ENCODE measurements at places on chromosomes 3 and 15.

- DNase-seq = no peak
Measured at GRCh38 chr3:10627884-10628572, 122.6 kb upstream of the ATP2B2 start.

GRCh38 chr15:69749797-69750196 is 297.2 kb downstream of the RPLP1 start:
- DNase-seq = no peak

GRCh38 chr15:61195116-61196002 is 33.7 kb downstream of the RORA start:
- DNase-seq = no peak

DNA sequence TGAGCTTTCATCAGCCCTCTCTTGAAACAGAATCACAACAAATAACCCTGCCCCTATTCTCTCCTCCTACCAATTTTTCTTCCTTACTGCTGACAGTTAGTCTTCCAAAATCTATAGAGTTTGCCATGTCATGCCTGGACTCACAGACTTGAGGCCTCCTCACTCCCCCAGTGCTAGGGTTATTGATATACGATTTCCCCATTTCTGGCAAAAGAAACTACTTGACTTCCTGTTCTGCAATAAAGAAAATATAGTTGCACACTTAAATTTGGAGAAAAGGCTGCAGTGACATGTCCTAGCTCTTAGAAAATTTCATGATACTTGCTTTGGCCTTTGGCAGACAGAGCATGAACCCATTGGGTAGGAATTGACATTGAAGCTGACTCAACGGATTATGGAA is 75.9 kb downstream of the CYP19A1 start:
- DNase-seq = no peak

DNA sequence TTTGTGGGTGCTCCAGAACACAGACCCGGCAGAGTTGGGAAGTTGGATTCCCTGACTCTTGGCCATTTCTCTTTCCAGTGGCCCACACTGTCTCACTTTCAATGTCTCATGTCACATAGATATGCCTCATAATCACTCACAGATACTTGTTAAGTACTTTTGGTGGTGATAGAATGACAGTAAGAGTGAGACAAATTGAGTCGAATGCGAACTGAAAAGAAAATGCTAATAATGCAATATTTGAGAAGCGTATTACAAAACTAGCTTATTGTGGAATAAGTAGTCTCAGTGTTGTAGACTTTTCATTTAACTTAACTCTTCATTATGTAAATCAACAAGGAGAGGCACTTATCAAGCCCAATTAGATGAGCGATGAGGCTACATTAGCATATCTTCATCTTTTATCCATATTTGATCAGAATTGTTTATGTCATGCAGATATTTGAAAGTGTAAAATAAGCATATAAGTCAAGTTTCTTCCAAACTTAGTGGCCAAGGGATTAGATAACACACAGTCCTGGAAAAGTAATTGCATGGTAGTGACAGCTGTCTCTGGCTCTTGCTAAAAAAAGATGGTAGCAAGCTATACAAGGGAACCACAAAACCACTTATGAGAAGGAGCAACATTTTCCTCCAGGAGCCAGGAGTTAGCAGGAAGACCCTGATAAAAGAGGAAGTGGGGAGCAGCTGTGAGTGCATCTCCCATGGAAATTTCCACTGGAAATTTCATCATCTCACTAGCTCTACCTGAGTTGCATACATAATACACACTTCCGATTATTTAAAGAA is 243.6 kb downstream of the ARRDC4 start:
- DNase-seq = no peak

- no peak for DNase-seq
Measured at GRCh38 chr15:74062671-74063070, 19.7 kb downstream of the GOLGA6A start.

- DNase-seq = no peak
Measured at GRCh38 chr15:78417754-78418630, 20.0 kb upstream of the IREB2 start.

DNA sequence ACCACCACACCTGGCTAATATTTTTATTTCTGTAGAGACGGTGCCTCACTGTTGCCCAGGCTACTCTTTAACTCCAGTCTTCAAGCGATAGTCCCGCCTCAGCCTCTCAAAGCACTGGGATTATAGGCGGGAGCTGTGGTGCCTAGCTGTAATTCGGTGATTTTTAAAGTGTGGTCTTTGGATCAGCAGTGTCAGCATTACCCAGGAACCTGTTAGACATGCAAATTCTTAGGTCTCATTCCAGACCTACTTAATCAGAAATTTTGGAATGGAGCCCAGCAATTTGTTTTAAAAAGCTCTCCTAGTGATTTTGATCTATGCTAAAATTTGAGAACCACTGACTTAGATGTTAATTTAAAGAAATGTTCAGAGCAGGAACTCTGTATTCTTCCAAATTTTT is 51.9 kb downstream of the GOLM2 start:
- no peak for DNase-seq

- DNase-seq = no peak
Measured at GRCh38 chr3:162195147-162195546, 698.5 kb downstream of the OTOL1 start.

DNA sequence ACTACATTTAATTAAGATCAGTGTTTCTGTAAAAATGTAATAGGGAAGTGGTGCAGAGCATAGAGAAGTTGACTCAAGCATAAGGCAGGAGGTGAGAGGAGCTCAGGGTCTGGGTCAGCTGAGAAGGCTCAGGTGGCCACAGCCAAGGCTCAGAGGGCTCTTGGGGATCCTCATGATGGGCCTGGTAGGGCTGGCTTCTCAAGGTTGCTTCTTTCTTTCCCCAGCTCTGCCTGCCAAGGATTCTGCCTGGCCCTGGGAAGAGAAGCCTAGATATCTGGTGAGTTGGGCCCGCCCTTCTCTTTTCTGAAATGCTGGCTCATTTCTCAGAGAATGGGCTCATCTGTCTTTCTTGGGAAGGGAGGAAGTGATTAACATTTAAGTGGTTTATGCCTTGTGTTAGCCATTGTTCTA is 6.5 kb downstream of the ZNF589 start:
- no peak for DNase-seq
